ENCODE measurements at places on chromosomes 1 and 21. TPM values are rescaled to one million over a fixed set of nuclear protein-coding genes. Genes with fewer than 3 reads are reported as not detected.

FCGR2B gene
- total RNA-seq = 0.15 TPM

MYBPHL gene
- not detected for total RNA-seq

S100A9 gene
- total RNA-seq = not detected

DESI2 gene
- total RNA-seq = 38.2 TPM

PLEKHA6 gene
- total RNA-seq = 2.3 TPM

PLD5 gene
- total RNA-seq = 0.15 TPM
